Left lobe of liver (tissue), 2 donors: ENCODE measurements at places on chromosomes 12 and 14. TPM values are rescaled to one million over a fixed set of nuclear protein-coding genes. Genes with fewer than 3 reads are reported as not detected.

GRCh38 chr12:116692605-116693004 lies 45.3 kb downstream of the SPRING1 start:
- no peak for DNase-seq

- DNase-seq, result peak; percentile 35
Measured at GRCh38 chr14:101224356-101225156, 321.0 kb upstream of the RTL1 start.

DNA sequence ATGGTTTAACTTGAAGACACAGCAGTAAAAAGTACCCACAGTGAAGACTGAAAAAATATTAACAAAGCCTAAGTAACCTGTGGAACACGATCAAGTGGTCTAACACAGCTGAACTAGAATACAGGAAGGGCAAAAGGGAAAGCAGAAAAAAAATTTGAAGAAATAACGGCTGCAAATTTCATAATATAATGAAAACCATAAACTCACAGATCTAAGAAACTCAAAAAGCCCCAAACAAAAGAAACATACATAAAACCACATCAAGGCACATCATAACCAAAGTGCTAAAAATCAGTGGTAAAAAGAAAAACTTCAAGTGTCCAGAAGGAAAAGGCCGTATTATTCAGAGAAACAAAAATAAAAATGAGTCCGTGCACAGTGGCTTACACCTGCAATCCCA lies 30.9 kb downstream of the SPPL3 start:
- DNase-seq, result no peak

The PROX2 gene
- total RNA-seq, result not detected
